CD4-positive, alpha-beta T cell treated with Interleukin-21 for 1 hour (primary cell): ENCODE measurements at places on chromosomes 2 and 18.

GRCh38 chr18:62347089-62347506 lies 22.0 kb downstream of the TNFRSF11A start:
- no peak for DNase-seq

DNA sequence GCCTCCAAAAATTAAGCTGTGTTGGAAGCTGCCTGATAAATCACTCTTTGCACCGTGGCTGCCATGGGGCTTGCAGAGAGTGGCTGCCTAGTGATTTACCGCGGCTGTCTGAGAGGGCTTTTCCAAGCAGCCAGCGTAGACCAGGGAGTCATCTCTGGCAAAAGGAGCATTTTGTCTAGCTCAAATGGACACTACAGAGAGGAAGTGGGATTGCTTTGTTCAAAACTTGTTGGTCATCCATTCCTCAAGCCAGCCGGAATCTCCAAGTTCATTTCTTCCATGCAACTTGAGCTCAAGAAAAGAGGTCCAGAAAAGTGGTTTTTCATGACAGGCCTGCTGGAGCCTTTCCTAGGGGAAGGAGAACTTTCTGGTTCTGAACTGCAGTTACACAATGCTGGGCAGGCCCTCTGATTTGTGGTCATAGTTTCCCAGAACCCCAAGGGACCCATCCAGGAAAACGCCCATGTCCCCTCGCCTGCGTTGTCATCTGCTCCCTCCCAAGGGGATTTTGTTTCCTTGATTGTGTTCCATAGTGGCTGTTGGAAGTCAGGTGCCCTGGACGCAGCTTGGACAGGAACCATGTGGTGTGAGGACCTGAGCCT lies 108.1 kb downstream of the TRIB2 start:
- DNase-seq = no peak

GRCh38 chr2:1068241-1068640 lies 117.6 kb downstream of the SNTG2 start:
- no peak for DNase-seq

DNA sequence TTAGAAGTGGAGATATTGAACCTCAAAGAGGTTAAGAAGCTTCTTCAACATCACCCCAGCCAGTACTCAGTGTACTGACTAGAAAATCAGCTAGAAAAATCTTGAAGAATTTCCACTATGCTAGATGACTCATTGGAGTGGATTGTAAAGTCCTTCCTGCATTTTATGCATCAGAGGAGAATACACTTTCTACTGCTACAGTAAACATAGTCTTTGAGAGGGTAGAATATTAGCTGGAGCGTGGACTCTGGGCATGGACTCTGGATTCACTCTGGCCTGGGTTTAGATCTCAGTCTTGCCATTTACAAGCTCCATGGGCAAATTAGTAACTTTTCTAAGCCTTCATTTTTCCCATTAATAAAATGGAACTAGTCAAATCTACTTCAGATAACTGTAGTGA lies 215.9 kb downstream of the IRS1 start:
- no peak for DNase-seq

DNA sequence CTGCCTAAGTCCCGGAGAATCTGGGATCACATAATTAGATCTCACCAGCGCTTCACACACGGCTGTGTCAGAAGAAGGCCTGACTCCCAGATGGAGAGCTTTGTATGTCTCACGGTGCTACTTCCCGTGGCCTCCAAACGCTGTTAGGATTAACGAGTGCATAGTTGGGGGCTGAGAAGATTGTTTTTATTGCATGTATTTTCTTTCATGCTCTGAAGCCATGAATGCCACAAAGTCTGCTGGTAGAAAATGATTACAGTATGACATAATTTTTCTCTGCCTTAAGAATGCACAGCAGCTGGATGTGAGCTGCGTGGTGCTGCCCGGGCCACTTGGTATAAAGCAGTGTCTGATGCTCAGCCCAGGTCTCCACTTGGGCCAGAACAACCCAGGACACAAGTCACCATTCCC lies 166.5 kb downstream of the SEPTIN10 start:
- DNase-seq = no peak

GRCh38 chr2:40242315-40242714 lies 209.6 kb downstream of the SLC8A1 start:
- no peak for DNase-seq

DNA sequence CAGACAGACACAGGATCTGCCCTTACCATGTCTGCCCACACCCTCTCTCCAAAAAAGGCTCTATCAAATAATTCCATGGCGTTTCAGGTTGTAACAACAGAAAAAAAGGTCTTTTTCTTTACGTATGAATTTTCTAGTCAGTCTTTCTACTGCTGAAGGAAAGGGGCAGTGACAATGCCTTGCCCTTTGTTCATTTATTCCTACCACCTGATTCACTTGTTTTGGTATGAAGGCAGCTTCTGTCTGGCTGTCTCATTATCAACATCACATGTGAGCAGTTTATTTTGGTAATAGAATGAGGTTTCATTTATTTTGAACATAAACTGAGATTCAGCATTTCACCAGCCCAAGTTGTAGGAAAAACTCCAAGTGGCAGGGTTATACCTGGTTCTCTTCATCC lies 94.3 kb upstream of the KLF7 start:
- DNase-seq = no peak

GRCh38 chr2:82256983-82257632 lies 1952.6 kb upstream of the LRRTM1 start:
- DNase-seq = no peak

- DNase-seq = no peak
These were observed 1.6 kb upstream of the ADNP2 start for GRCh38 chr18:80107426-80107825.

- DNase-seq = no peak
These were observed 156.8 kb downstream of the VAPA start for GRCh38 chr18:10070561-10071000.

DNA sequence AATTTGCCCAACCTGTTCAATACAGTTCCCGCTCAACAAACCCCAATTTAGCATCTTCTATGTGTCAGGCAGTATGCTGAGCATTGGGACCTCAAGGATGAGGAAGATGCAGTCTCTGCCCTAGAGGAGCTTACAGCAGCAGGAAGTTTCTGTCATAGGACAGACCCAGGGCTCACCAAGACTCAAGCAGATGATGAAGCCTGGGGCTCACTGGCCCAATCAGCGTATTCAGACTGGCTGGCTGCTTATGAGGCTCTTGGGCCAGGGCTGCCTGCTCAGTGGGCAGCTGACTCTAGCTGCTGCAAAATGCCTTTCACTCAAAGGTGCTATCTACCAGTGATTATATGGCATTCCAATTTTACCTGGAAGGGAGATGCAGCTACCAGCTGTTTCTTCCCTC lies 2.1 kb downstream of the FAM178B start:
- DNase-seq = no peak

DNA sequence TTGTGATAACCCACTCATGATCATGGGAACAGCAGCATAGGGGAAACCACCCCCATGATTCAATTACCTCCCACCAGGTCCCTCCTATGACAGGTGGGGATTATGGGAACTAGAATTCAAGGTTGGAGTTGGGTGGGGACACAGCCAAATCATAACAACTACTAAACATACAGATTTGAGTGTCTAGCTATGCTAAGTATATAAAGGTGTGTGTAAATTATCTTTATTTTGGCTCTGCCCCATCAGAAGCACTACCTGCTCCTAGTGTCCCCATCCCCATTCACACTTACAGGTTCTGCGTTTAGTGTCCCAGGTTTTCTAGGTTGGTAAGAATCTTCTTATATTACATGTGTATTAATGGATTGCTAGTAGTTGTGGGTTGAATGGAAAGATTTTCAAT lies 464.7 kb downstream of the EPHA4 start:
- DNase-seq = no peak

DNA sequence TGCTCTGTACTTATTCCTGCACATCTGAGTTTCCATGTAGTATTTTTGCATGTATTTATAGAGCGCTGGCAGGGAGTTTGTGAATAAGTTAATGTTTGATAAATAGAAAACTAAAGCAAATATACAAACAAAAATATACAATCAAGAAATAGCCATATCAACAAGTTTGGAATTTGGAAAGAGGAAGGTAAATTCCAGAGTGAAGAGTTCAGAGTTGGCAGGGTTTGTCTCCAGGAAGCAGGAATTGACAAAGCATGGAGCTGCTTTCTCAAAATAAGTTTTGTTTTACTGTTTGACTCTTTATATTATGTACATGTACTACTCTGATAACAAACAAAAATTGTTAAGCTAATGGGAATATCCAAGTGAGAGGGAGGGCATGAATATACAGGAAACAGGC lies 80.3 kb downstream of the SPOPL start:
- no peak for DNase-seq

GRCh38 chr2:202269585-202269984 lies 4.0 kb downstream of the NOP58 start:
- DNase-seq = peak; percentile 50

GRCh38 chr2:23273786-23274185 lies 111.2 kb upstream of the KLHL29 start:
- DNase-seq = no peak

DNA sequence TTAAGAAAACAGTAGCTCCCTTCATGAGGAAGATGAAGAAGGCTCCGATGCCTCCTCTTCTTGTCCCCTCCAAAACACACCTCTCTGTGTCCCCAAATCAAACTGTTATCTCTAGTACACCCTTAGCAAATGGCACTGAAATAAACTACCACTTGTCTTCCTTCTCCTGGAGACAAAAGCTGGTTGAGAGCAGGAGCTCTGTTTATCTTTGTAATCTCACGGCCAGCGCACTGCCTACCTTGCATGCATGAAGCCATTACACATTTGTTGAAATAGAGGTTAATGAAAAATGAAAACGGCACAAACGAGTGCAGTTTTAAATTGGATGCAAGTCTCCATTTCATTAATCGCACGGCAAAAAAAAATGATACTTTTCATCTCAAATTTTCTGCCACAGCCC lies 113.7 kb downstream of the EPB41L3 start:
- no peak for DNase-seq

GRCh38 chr2:56613920-56614319 lies 430.1 kb downstream of the CCDC85A start:
- DNase-seq = no peak

DNA sequence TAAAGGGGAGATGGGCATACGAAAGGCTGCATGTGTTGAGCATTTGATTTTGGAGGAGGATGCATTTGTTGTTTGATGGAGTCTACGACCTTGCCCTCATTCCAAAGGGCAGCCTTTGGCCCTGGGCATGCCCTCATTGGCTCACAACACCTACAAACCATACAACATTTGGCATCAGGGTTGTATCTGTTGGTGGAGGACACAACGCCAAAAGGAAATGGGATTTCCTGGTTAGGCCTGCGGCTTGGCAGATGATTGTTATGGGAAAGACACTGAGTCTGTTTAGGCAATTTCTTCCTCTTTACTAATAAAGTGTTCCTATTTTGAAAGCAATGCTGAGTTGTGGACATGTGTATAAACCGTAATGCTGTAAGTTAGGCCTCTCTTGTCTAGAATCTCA lies 246.9 kb downstream of the LDLRAD4 start:
- DNase-seq = no peak
